GOT3 (cell line): ENCODE measurements at places on chromosomes 3 and 15.

- DNase-seq = no peak
Measured at GRCh38 chr15:40696228-40696627, 1.3 kb downstream of the RAD51 start.

- DNase-seq = no peak
Measured at GRCh38 chr3:18389108-18389733, 35.9 kb downstream of the SATB1 start.

DNA sequence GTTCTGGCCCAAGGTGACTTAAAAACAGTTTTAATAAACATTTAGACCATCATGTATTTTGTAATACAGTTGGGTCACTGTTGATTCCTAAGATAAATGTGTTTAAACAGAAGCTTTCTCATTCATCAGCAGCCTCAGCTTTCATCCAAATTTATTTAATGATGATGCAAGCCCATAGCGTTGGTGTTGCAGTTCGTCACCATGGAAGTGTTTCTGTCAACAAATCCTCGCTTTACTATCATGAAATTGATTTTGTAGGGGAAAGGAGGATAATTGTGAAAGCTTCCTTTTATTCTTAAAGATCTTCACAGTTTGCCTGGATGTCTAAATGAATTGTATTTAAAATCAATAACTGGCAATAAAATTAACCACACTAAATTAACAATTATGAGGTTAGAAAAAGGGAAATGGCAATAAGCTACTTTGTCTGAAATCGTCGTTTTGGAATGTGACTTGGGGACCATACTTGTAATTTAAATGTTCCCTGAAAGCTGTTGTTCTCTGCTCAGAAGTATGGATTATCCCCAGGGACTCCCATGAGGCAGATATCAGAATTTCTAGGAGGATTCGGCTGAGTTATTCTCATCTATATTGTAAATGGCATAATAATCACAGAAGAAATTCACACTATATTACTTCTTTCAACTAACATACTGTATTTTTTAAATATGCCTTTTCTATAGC, 29.0 kb downstream of the CMSS1 start:
- DNase-seq = no peak

GRCh38 chr15:100760357-100760903, 119.2 kb upstream of the ALDH1A3 start:
- DNase-seq = no peak

- no peak for DNase-seq
Measured at GRCh38 chr3:182729903-182730674, 63.2 kb upstream of the ATP11B start.

- DNase-seq = no peak
Measured at GRCh38 chr15:90638963-90639362, 78.2 kb upstream of the BLM start.

GRCh38 chr3:65810302-65810701, 228.4 kb downstream of the MAGI1 start:
- DNase-seq = no peak

- no peak for DNase-seq
Measured at GRCh38 chr3:183182732-183183610, 20.4 kb upstream of the LAMP3 start.

DNA sequence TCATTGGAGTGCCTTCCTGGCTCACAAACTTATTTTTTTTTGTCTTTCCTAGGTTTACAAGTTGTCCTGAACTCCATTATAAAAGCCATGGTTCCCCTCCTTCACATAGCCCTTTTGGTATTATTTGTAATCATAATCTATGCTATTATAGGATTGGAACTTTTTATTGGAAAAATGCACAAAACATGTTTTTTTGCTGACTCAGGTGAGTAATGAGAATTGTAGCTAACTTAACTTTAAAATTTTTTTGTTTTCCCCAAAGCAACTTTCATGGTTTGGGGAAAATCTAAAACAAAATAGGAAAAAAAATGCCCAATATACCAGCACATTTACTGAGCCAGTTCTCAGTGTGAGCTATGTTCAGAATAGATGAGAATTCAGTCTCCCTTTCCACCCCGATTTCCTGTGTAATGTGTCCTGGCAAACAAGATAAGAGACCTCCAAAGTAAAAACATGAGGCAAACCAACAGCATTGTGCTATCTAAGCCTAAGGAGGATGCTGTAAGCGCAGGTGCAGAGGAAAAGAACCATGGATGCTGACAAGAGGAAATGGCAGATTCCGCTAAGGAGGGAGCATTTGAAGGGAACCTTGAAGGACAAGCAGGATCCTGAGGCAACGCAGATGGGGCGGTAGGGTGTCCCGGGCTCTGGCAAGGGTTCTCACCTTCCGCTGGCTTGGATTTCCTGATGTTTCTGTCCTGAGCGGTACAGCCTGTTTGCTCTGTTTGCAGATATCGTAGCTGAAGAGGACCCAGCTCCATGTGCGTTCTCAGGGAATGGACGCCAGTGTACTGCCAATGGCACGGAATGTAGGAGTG, 171.4 kb downstream of the CACNA1D start:
- DNase-seq = no peak

DNA sequence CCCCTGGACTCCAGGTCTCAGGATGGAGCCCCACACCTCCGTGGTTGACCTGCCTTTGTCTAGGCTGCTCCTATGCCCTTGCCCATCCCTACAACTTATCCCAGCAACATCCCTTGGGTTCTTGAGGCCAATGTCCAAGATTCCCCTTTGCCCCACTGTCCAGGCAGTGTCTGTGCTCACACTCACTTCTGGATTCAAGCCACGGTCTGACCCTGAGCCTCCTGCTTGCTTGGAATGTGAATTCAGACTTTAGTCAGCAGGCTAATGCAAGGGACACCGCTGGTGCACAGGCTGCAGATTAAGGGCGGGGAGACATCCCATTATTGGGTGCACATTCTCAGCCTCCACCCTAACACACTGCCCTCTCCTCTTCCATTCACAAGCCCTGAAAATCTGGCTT, 154.1 kb downstream of the WNT5A start:
- DNase-seq = no peak

- no peak for DNase-seq
Measured at GRCh38 chr3:157533298-157534070, 30.3 kb upstream of the VEPH1 start.

- no peak for DNase-seq
Measured at GRCh38 chr15:63334821-63335220, 46.8 kb downstream of the CA12 start.

GRCh38 chr3:23480329-23480714, 277.2 kb downstream of the UBE2E2 start:
- no peak for DNase-seq

DNA sequence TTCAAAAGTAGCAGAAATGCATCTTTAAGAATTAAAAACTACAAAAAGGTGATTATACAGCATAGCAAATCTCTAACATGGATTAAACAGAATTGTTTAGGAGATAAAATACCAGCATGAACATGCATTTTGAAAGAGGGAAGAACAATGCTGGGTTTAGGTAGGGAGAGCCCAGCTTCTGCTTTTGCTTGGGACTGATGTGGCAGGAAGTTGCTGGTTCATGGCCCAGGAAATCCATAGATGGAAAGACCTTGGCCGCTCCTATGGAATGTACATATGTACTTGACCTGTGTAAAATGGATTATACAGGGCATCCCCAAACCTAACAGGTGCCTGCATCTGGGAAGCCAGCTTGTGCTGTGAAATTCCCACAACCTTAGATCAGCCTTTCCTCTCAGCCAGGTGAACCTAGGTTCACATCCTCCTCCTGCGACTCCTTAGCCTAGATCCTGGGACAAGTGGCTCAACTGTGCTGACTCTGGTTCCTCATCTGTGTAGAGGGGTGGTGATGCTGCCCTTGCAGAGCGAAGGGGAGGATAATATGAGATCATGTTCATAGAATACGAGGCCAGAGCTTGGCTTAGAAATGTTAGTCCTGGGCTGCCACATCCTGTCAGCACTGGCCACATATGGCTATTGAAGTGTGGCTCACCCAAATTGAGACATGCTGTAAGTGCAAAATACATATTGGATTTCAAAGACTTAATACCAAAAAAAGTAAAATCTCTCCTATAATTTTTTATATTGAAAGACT, 47.0 kb upstream of the PLXNA1 start:
- no peak for DNase-seq

DNA sequence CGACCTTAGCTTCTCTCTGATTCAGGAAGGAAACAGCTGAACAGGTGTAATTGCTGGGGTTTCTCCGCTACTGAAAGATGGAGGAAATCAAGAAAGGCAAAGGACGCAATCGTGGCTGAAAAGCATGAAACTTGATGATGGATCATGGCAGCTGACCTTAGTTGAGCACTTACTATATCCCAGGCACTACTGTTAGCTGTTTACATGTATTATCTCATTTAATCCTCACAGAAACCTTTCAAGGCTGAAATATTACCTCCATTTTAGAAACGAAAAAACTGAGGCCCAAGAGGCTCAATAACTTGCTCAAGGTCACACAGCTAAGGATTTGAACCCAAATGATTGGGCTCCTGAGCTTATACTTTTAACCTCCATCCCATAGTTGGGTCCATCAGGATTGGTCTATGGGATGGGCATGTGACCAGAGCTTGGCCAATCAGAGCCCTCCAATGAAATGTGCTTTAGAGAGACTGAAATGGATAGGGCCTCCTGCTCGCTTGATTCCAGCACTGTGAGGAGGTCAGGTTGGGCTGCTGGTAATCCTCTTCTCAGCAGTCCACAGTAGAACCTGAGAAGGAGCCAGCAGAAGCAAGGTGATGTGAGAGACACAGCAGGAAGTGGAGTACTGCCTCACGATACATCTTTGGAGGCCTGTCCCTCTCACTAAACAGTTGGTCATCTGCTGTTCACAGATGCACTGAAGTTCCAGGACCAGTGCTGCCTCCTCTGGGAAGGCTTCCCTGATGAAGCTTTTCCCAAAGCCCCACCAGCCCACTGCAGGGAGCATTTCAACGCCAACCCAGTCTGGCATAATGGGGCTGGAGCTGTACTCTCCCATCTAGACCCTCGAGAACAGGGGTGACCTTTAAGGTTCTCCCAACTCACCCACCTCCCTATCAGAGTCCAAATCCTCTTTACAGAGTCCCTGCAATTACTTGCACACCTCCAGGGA, 10.4 kb downstream of the CLN6 start:
- DNase-seq = no peak

GRCh38 chr3:160644491-160644890, 32.5 kb upstream of the ARL14 start:
- DNase-seq = no peak
